ENCODE measurements at places on chromosomes 2 and 18.

DNA sequence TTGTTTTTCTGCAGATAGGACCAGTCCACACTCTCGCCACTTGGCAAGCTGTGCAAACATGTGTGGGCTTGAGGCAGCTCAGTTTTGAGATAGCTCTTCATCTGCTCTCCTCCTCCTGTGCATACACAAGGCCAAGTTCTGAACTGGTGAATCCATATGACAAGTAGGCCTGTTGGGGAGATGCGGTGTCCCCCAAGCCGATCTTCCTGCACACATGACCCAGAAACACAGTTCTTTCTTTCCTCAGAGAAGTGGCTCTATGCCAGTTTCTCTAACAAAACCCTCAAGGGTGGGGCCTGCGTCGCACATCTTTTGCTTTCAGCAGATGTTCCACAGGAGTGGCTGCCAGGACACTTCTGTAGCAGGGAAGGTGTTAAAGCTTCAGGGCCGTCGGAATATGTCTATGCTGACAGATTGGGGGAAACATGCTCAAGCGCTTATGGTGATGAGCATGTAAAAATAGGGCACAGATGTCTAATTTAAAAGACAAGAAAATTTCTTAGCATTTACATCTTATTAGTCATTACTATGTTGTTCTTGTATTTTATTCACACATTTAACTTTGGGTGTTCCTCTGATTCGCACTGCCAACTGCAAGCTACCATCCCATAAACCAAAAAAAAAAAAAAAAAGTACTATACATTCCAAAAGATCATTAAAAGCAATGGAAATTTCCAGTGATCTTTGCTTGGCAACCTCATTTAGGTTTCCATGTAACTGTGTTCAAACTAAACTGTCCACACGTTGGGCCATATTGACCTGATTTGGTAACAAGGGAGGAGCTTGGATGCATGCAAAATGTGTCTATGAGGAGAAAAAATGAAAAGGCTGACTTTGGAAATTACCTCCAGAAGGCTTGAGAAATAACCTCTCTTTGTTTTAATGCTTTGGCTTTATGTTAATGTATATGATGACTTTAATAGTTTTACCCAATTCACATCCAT lies 1055.5 kb upstream of the KLHL29 start:
- no peak for DNase-seq

DNA sequence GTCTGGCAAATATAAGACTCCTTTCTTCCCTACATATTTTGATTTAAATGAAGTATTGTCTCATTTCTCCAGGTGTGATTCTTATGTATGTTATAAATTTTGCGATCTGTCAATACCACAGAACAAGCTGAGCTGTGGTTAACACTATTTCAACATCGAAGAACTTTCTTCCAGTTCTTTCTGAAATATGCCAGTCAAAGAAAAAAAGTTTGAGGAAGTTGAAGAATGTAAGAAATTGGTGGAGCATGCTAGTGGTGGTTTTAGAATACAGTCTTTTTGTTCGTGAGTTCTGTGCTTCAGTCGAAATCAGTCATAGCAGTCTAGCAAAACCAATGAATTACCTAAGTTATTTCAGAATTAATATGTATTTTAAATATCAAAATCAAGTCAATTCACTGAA lies 8.6 kb upstream of the COBLL1 start:
- no peak for DNase-seq

GRCh38 chr2:51717312-51717711 lies 685.4 kb upstream of the NRXN1 start:
- DNase-seq = no peak

GRCh38 chr2:70460333-70460732 lies 93.3 kb downstream of the TGFA start:
- DNase-seq = no peak

DNA sequence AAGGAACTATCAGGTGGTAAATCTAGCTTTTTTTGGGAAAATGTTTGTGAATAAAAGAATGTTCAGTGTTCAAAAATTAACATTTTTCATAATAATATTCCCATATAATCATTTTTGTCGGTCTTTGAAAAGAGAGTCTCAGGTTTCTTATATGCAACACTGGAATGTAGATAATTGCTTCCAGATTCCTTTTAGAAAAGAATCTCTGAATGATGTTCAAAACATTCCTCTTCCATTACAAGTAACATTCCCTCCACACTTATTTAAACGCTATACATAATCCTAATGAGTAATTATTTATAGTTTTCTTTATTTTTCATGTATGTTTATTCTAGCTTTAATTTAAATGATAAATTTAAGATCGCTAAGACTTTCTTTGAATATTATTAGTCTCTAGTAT lies 7.0 kb downstream of the ZSWIM2 start:
- no peak for DNase-seq

DNA sequence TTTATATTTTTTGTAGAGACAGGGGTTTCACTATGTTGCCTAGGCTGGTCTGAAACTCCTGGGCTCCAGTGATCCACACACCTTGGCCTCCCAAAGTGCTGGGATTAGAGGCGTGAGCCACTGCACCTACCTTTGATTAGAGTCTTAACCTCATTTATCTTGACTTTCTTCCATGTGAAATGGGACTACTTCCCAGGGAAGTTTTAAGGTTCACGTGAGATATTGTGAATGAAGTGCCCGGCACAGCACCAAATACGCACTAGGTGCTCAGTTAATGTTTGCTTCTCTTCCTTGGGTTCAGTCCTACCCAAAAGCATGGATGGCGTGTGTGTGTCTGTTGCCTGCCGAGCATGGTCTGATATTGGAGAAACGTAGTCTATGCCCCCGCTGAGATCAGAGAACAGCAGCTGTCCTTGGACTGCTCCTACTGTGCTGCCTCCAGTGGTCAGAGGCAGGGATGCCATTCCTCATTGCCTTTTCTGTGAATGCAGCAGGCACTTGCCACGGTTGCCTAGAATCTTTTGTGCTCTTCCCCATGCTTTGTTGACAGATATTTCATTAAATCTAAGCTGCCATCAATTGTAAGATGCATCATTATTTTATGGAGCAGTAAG lies 12.3 kb upstream of the TFCP2L1 start:
- DNase-seq = no peak

DNA sequence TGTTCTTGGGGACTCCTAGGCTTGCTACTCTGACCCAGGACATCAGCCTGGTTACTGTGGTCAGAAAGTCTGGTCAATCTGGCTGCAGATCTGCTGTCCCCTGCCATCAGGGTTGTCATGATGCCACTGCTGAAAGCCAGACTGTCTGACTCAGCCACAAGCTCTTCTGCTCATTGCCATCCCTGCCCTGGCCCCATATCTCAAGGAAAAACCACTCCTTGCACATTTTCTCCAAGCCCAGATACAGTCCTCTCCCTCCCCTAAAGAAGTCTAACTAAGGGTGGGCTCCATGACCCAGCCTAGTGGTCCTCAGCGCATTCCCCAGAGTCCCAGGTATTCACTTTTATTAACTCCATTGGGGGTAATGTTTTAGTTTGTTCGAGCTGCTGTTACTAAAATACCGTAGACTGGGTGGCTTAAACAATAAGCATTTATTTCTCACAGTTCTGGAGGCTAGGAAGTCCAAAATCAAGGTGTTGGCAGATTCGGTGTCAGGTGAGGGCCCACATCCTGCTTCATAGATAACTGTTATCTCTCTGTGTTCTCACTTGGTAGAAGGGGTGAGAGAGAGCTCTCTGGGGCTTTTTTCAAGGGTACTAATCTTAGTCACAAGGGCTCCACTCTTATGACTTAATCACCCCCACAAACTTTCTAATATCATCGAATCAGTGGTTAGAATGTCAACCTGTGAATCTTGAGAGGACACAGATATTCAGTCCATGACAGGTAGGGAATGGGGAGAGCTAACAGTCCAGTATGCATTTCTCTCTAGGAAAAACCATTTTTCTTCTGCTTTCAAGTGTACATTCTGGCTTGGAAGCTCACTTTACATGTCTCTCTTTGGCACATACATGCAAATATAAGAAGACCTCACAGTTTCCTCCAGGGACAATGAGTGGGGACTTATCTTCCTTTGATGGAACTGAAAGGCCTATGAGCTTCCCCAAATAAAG lies 94.8 kb upstream of the CXCR4 start:
- no peak for DNase-seq

- DNase-seq = no peak
Measured at GRCh38 chr18:58402247-58402646, 226.6 kb downstream of the ALPK2 start.

DNA sequence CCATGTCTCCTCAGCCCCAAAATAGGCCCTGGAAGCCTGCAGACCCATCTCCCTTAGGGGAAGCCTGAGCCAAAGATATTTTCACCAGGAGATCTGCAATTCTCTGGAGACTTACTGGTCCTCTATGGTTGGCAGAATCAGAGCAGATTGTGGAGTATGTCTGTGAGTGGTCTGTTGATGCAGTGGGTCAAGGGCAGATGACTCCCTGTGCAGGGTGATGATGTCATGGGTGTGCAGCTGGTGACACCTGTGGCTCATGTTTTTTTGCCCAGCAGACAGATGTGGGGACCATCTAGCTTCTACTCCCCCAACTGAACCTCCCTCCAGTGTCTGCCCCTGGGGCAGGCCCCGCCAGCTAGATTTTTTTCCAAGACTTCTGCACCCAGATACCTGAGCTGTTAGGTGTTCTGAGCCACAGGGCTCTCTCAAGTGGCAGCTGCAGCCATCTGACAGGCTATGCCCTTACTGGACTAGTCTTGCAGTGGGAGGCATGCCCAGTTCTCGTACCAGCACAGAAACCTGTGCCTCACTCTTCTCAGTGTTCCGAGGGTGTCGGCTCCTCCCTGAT lies 558.7 kb upstream of the LRRTM1 start:
- no peak for DNase-seq

GRCh38 chr18:25086876-25087275 lies 265.1 kb downstream of the ZNF521 start:
- no peak for DNase-seq

- DNase-seq = no peak
Measured at GRCh38 chr2:186535861-186536260, 49.8 kb downstream of the ZC3H15 start.

DNA sequence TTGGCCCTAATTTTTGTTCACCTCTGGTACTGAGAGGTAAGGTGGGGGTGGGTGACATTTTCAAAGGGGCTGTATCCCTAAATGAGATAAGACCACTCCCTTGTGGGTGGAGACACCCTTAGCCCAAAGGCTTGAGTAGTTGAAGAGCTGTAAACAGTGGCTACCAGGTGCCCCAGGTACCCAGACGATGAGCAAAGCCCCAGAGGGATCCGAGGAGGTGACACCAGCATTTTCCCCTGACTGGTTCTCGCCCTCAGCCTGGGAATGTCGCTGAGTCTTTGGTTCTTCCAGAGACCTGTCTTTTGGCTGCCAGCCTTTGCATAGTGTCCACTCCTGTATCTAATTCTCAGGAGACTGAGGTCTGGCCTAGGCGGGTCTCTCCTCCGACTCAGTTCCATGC lies 36.5 kb downstream of the RRM2 start:
- no peak for DNase-seq
